Motor neuron (in vitro differentiated cells): ENCODE measurements at places on chromosomes 2 and 18. TPM values are rescaled to one million over a fixed set of nuclear protein-coding genes. Genes with fewer than 3 reads are reported as not detected.

FAM110C gene
- total RNA-seq = 0.09 and 0.13 TPM in 2 replicates

BUB1 gene
- 0.65 and 0.76 TPM in 2 replicates for total RNA-seq

TBR1 gene
- total RNA-seq = 0.13 and 0.14 TPM in 2 replicates

SERTAD2 gene
- 7.5 and 10.9 TPM in 2 replicates for total RNA-seq

SIX3 gene
- total RNA-seq = 0.13 TPM in 1 of 2 replicates, not detected in the other

LINC00305 gene
- not detected in 2 replicates for total RNA-seq

PID1 gene
- 26.2 and 28.1 TPM in 2 replicates for total RNA-seq

PARD3B gene
- total RNA-seq = 5.8 and 5.9 TPM in 2 replicates

ZC3H6 gene
- 16.7 and 17.7 TPM in 2 replicates for total RNA-seq

SPR gene
- 116 and 124 TPM in 2 replicates for total RNA-seq

RUFY4 gene
- total RNA-seq = 0.31 and 1.6 TPM in 2 replicates

UGT1A5 gene
- total RNA-seq = 0.45 TPM in 1 of 2 replicates, not detected in the other

ALK gene
- total RNA-seq = 0.30 and 0.91 TPM in 2 replicates

CPLX4 gene
- not detected in 2 replicates for total RNA-seq

CRYGD gene
- not detected in 2 replicates for total RNA-seq

UGT1A3 gene
- 0.76 and 1.4 TPM in 2 replicates for total RNA-seq

COPS9 gene
- 247 and 249 TPM in 2 replicates for total RNA-seq

OBSL1 gene
- total RNA-seq = 59.0 and 64.1 TPM in 2 replicates

FBXO48 gene
- total RNA-seq = 0.70 and 0.71 TPM in 2 replicates

ATP6V1B1 gene
- total RNA-seq = 6.1 and 6.9 TPM in 2 replicates

SPDYA gene
- total RNA-seq = 1.2 and 2.6 TPM in 2 replicates

EIF2B4 gene
- total RNA-seq = 31.6 and 32.4 TPM in 2 replicates

CTIF gene
- total RNA-seq = 47.9 and 55.8 TPM in 2 replicates

NPPC gene
- total RNA-seq = not detected in 2 replicates

MC2R gene
- total RNA-seq = 0.44 and 0.52 TPM in 2 replicates

POTEJ gene
- 0.23 TPM in 1 of 2 replicates, not detected in the other for total RNA-seq

HJURP gene
- 2.1 and 2.5 TPM in 2 replicates for total RNA-seq

SCN2A gene
- 2.4 and 3.0 TPM in 2 replicates for total RNA-seq

ASAP2 gene
- 17.9 and 18.3 TPM in 2 replicates for total RNA-seq

SMPD4 gene
- total RNA-seq = 17.8 and 21.2 TPM in 2 replicates

MREG gene
- total RNA-seq = 1.8 and 2.1 TPM in 2 replicates

SLC30A3 gene
- 0.27 and 0.31 TPM in 2 replicates for total RNA-seq

RALB gene
- total RNA-seq = 15.5 and 18.1 TPM in 2 replicates

PSME4 gene
- 35.2 and 39.8 TPM in 2 replicates for total RNA-seq

SMYD1 gene
- total RNA-seq = 0.48 and 0.92 TPM in 2 replicates

C1GALT1C1L gene
- total RNA-seq = not detected in 2 replicates

HDHD2 gene
- total RNA-seq = 38.6 and 40.8 TPM in 2 replicates

TTN gene
- 1.8 and 2.8 TPM in 2 replicates for total RNA-seq

TMEM37 gene
- 8.7 and 10.5 TPM in 2 replicates for total RNA-seq

FAM228A gene
- 1.3 and 2.2 TPM in 2 replicates for total RNA-seq

GALNT14 gene
- total RNA-seq = 0.87 and 2.8 TPM in 2 replicates

TANC1 gene
- total RNA-seq = 2.9 and 3.3 TPM in 2 replicates

PARD6G gene
- total RNA-seq = 13.5 and 13.7 TPM in 2 replicates

FAM237A gene
- total RNA-seq = 0.33 and 0.39 TPM in 2 replicates

B4GALT6 gene
- total RNA-seq = 18.5 and 23.4 TPM in 2 replicates

RNU2-63P gene
- not detected in 2 replicates for total RNA-seq
